NCI-H187 (cell line): ENCODE measurements at places on chromosomes 2 and 18.

DNA sequence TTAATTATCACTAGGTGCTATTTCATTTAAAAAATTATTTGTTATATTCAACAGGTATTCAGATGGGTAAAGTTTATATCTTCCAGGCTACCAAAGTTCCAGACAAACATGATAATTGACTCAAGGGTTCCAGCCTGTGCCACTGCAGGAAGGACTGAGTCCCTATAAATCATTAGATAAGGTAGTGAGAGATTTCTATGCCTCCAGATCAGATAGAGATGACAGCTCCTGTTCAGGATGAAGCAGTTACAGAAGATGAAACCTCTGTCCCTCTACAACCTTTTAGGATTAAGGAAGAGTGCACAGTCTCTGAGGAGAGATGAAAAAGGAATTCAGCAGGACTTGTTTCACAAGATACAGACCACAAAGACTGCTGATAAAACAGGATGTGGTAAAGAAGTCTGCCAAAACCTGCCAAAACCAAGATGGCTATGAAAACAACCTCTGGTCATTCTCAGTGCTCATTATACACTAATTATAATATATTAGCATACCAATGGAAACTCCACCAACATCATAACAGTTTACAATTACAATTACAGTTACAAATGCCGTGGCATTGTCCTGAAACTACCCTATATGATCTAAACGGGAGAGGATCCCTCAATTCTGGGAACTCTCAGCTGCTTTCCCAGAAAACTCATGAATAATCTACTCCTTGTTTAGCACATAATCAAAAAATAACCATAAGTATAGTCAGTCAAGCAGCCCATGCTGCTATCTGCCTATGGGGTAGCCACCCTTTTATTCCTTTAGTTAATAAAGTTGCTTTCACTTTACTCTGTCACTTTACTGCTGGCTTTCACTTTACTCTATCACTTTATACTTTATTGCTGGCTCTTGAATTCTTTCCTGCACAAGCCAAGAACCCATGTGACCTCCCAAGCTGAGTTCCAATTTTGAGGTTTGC is 288.5 kb downstream of the PDE11A start:
- DNase-seq = no peak

DNA sequence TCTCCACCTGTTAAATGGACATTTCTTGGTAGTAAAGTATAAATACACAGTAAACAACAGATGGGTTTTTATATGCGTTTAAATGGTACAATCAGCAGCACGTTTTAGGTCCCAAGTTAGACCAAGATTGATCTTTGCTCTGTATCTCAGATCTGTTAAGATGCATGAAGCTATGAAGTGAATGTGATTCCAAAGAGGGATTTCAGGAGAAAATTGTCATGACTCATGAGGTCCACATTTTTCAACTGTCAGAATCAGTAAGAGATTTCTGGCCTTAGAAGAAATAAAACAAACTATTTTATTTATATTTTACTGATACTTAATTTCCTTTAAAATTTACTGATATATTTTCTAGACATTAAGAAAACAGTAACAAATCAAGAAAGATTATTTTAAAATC is 142.7 kb downstream of the EML6 start:
- DNase-seq = no peak

DNA sequence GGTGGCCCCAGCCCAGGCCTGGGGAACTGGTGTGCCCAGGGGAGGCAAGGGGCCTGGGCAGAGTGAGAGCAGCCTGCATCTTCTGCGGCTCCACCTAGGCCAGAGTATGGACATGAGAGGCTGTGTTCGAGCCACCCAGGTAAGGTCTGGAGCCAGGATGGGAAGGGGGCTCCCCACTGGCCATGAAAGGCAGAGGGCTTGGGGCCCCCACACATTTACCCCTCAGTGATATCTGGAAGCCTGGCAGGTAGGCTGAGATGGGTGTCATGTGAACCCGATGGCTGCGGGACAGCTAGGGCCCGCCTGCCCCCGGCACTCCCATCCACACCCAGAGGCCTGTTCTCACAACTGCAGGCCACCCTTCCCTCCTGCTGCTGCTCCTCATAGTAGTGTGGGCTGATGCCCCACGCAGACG is 13.2 kb downstream of the ADRA2B start:
- no peak for DNase-seq

DNA sequence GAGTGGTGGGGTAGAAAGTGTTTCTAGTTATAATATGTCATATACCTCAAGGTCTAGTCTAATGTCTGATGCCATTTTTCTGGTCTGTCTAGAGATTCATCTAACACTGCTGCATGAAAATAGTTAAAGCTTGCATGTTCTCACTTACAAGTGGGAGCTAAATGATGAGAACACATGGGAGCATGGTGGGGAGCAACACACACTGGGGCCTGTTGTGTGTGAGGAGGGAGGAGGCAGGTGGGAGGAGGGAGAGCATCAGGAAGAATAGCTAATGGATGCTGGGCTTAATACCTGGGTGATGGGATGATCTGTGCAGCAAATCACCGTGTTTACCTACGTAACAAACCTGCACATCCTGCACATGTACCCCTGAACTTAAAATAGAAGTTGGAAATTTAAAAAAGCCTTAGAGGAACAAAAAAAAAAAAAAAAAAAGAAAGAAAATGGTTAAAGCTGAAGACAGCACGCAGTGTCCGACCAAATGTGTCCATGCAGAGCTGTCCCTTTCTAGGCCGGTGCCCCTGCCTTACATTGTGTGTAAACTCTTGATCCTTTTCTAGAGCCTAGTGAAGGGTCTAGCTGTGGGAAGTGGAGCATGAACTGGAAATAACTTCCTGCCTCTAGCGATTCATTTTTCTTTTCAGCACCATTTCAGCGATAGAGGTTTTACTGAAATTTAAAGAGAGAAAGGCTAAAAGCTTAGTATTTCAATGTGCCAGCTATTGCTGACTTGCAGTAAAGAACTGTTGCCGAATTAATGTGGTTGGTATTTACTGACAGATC is 94.0 kb downstream of the FMNL2 start:
- no peak for DNase-seq

- no peak for DNase-seq
Observed at GRCh38 chr2:111923276-111923804, 24.9 kb downstream of the MERTK start.

DNA sequence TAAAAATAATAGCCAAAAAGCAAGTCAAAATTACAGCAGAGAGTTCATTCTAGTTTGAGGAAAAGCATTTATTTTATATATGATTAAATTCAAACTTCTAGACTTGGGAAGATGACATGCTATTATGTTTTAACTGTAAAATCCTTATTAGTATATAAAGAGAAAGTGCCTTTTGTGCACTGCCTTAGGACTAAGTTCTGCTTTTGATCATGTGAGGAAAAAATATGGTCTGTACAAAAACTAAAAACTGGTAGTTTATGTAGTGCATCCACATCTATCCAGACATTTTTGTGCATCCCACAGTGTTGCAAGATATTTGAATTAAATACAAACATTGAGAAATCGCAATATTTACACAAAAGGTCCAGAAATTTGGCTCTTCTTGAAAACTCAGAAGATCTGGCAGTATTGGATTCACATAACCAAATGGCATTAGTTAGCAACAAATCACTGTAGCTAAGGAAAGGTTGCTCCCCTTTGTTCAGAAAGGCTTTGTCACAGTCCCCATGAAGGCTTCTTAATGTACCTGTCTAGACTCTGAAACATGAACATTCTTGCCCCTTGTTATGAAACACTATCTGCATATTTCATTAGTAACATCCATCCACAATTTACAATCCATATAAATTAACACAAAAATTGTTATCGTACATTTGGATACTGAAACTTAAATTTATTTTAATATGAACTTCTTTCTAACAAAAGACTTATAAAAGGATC is 2.2 kb downstream of the MMADHC start:
- no peak for DNase-seq

DNA sequence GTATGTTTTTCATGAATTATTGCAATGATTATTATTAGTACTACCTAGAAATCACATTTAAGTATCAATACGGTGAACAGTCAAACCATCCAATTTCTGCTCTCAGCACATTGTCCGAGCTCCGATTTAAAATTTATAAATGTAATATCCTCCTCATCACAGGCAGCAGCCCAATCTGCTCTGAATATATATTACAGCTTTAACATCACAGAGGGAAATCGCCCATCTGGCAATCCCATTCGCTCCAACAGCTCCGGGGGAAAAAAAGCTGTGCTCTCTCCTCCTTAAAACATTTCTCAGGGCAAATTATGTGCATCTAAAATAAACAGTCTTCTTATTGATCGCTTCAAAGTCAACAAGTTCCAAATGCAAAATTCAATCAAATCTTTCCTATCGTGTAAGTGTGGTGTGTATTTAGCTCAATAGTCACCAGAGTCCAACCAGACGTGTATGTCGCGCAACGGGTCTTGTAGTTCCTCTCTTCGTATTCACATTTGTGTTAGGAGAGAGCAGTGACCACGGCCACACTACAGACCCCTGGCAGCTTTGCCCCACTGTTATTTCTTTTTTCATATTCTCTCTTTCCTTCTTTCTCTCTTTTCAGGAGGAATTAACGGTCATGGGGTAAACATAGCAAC is 2.4 kb downstream of the FIGN start:
- DNase-seq = no peak

DNA sequence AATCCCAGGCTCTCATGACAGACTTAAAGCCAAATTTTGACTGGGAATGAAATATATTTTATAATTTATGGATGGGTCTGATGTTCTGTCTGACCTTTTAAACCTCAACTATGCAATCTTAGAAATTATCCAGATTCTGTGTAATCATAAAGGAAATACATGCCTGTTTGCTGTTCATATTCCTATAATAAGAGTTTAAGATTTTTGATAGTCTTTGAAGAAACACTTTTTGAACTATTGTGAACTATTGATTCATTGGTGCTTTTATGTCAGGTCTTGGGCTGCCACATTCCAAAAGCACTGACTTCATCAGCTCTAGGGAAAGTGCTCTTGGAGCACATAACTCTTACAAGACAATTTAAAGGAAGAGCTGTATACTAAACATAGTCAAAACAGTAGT is 64.2 kb downstream of the CCDC150 start:
- no peak for DNase-seq

DNA sequence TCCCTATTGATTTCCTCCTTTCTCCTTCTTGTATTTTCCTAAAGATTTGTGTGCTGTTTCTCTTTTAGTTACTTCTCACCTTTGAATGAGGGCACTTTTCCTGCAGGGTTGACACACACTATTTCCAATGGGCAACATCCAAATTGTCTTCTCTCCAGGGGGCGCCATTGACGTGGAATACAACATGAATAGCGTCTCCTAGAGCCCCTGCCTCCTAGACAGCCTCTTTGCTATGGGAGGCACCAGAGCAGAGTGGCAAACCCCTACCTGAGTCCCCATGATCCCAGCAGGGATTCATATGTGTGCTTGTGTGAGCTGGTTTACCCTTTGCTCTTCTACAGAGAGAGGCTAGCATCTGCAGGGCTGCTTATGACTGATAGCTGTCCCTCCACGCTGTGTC is 61.3 kb upstream of the ITSN2 start:
- no peak for DNase-seq

DNA sequence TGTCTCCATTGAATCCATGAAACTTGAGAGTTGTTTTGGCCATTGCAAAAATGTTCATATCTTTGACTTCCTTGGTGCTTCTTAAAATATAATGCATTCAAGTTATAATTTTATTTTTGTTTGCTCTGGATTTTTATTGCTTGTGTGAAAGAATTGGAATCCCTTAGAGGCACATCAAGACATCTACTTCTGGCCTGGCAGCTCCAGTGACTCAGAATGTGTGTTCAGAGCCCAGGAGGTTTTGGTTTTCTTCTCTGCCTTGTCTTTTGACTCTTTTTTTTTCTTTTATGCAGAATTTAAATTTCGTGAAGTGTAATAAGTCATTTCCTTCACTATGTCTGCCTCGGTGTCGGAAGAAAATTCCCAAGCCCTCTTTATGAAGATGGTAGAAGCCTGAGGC is 180.2 kb downstream of the LTBP1 start:
- no peak for DNase-seq

DNA sequence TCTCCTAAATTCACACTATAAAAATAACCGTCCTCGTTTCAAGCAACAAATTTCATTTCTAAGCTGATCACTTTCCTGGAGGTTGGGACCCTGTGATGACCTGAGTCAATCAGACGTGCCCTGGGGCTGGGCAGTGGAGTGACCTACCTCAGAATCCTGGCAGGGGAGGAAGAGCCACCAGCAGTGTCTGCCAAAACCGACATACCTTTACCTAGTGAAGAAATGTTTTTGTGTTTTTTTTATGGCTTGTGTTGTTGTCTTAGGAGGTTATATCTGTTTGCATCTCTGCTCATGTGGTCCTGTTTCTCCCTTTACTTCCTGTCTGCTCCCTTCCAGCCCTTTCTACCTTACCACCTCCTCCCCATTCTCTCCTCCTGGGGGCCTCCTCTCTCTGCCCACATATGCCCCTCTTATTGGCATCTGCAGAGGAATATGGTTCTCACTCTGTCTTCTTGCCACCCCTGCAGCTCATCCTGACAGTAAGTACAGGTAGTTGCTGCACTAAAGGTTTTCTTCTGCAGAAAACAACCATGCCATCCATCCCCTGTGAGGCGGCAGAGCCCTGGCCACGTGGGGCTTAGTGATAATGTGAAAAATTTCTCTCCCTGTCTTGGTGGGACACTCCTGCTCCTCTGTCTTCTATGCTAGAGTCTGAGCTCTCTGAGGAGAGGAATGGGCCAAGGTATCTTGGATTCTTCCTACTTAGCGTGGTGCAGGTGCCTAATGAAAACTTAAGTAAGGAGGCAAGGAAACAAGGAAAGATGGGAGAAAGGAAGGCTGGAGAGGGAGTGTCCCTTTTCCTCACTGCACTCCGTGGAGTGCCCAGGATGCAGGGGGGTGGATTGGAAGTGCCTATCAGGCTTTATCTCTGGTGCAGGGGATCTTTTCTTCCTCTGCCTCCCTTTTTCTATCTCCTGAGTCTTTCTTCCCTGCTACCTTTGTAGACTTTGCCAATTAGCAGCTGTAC is 15.4 kb downstream of the ACOXL start:
- no peak for DNase-seq

GRCh38 chr2:71830497-71831192 is 317.0 kb downstream of the CYP26B1 start:
- DNase-seq = no peak

DNA sequence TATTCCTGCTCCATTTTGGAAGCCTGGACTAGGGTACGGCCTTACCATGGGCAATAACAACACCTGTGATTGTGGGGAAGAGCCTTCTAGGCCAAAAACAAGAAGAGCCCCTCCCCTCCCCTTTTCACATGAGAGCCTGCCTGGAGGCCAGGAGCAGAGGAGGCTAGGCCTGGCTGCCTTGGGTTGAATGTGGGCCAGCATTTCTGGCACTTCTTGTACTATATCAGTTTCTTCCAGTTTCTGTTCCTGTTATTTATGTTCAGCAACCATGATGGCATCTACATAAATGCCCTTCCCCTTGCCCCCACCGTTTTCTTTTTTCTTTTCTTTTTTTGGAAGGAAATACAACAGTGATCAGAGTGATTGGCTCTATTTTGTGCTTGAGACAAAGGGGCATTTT is 58.4 kb downstream of the KCTD18 start:
- DNase-seq = no peak

DNA sequence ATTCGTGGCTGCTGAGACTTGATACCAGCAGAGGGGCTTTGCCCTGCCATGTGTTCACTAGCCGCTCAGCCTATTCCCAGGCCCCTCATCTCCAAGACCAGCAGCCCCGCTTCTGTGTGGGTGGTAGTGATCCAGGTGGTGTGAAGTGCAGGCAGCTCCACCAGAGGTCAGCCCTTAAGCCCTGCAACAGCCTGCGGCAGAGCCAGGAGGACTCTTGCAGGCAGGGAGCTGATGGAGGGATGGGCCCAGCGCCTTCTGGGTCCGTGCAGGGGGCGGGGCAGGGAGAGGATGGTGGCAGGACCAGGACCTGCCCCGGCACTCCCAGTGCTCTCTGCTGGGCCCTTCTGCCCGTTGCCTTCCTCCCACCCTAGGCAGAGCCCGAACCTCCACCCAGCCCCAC is 162.0 kb downstream of the SH3BP4 start:
- no peak for DNase-seq

- no peak for DNase-seq
Observed at GRCh38 chr2:241695651-241696050, 6.2 kb upstream of the ING5 start.
